MCF 10A (cell line): ENCODE measurements at places on chromosomes 3 and 15. TPM values are rescaled to one million over a fixed set of nuclear protein-coding genes. Genes with fewer than 3 reads are reported as not detected.

Gene TNK2
- total RNA-seq: 56.1 and 75.8 TPM in 2 replicates

Gene CSTA
- 133 and 145 TPM in 2 replicates for total RNA-seq

Gene SLITRK3
- not detected in 2 replicates for total RNA-seq

DNA sequence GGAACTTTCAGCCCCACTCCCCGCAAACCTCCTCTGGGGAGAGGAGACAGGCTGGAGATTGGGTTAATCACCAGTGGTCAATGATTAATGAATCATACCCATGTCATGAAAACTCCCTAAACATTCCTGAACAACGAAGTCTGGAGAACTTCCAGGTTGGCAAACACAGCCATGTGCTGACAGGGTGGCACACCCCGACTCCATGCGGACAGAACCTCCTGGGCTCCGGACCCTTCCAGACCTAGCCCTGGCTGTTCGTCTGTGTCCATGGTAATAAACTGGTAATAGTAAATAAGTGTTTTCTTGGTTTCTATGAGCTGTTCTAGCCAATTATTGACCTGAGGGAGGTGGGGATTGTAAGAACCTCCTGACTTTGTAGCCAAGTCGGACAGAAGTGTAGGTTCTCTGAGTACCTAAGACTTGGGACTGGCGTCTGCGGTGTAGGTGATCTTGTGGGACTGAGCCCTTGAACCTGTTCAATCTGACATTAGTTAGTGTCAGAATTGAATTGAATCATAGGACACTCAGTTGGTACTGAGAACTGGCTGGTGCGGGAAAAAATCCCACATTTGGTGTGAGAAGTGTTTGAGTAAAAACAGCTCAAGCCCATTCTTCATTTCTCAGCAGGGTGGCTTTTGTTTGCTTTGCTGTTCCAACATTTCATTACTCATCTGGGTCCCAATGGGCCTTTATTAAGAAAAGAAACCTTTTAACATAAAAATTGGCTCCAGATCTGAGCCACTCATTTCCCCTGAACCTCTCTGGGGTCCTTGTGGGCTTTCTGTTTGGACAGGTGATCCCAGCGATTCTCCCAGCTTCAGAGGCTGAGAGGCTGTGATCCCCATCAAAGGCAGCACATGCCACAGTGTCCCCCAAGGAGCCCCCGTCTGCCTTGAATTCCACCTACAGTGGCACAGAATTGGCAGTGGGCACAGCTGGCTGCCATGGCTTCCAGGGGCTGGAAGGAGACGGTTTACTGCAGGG, 151.0 kb downstream of the TJP1 start:
- DNase-seq: peak; percentile 94
- H3K36me3 ChIP-seq: no peaks in the 10 kb centered on the region
- H3K27ac ChIP-seq: peak overlapping the region; percentile 80
- peak overlapping the region; percentile 56 for H3K4me3 ChIP-seq
- H3K4me1 ChIP-seq: peaks cover 17% of the 10 kb centered on the region

- no peak overlapping the region for H3K27ac ChIP-seq
- no peak overlapping the region for H3K4me3 ChIP-seq
- DNase-seq: no peak
- H3K4me1 ChIP-seq: no peaks in the 10 kb centered on the region
- H3K36me3 ChIP-seq: peaks cover 6% of the 10 kb centered on the region
Observed at GRCh38 chr15:83512459-83512858, 65.3 kb downstream of the SH3GL3 start.

GRCh38 chr3:175664911-175665310, 805.8 kb downstream of the NAALADL2 start:
- no peak overlapping the region for H3K4me3 ChIP-seq
- DNase-seq: no peak
- H3K4me1 ChIP-seq: no peaks in the 10 kb centered on the region
- H3K27me3 ChIP-seq: no peaks in the 10 kb centered on the region
- no peaks in the 10 kb centered on the region for H3K36me3 ChIP-seq
